ENCODE measurements at places on chromosomes 12 and 14.

DNA sequence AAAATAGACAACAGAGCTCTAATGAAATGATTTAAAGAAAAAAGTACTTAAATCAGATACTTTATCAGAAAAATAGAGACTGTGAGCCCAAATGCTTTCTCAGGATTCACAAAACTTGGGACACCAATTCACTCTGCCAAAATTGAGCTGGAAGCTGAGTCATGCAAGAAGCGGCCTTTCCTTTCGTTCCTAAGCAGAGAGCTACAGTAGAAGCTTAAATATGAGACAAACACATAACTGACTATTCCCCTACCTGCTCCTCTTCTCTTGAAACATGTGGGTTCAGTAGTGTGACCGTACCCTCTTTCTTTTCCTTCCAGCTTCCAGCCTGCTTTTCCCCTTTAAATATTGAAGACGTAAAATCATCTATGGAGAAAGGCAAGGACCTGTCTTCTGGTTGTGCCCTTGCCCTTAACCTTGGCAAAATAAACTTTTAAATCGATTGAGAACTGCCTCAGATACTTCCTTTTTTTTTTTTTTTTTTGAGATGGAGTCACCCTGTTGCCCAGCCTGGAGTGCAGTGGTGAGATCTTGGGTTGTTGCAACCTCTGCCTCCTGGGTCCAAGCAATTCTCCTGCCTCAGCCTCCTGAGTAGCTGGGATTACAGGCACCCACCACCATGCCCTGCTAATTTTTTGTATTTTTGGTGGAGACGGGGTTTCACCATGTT is 4.4 kb upstream of the SDS start:
- no peaks in the 10 kb centered on the region for H3K36me3 ChIP-seq
- H3K27me3 ChIP-seq: no peaks in the 10 kb centered on the region
- no peak overlapping the region for H3K4me3 ChIP-seq

- H3K4me1 ChIP-seq: peaks cover 14% of the 10 kb centered on the region
- no peaks in the 10 kb centered on the region for H3K27me3 ChIP-seq
- H3K4me3 ChIP-seq: peak overlapping the region; percentile 86
- no peaks in the 10 kb centered on the region for H3K36me3 ChIP-seq
- H3K27ac ChIP-seq: peak overlapping the region; percentile 86
- DNase-seq: no peak
Measured at GRCh38 chr12:65277994-65278575, 398 bp upstream of the MSRB3 start.

- H3K27me3 ChIP-seq: no peaks in the 10 kb centered on the region
- no peak overlapping the region for H3K27ac ChIP-seq
- H3K36me3 ChIP-seq: no peaks in the 10 kb centered on the region
- no peak for DNase-seq
Measured at GRCh38 chr12:47021298-47021697, 58.1 kb upstream of the PCED1B start.

DNA sequence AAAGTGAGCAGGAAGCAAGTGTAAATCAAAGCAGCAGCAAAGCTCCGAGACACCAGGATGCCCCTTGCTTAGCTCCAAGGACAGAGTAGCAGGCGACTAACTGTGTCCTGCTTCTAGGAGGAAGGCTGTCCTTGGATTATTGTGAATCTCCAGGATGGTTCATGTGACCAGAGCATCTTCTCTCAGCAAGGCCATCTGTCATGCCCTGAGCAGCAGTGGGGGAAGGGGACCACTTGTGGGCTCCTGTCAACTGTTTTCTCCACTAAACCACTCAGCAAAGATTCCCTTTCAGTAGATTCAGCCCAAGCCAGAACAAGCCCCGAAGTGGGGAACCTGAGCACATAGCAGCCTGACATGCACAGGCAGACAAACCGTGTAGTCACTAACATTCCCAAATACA is 19.4 kb downstream of the MAP3K9 start:
- H3K27me3 ChIP-seq: no peaks in the 10 kb centered on the region
- no peak for DNase-seq
- no peak overlapping the region for H3K27ac ChIP-seq
- no peaks in the 10 kb centered on the region for H3K36me3 ChIP-seq

DNA sequence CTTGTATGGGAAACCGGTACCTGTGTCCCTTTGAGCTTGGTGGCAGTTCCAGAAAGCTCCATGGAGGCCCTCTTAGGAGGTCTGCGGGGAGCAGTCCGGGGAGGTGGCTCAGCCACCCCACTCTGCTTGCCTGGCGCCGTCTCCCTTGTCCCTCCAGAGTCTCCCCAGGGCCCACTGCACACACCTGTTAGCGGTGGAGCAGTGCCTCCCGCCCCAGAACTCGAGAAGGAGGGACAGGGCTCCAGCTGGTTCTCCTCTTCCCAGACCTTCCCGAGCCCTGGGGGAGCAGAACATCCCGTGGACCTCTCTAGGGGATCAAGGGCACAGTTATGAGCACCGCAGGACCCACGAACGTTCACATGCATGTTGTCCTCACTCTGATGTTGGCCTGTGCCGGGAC is 10.8 kb downstream of the ASPG start:
- no peak for DNase-seq
- H3K4me1 ChIP-seq: peaks cover 10% of the 10 kb centered on the region
- no peak overlapping the region for H3K27ac ChIP-seq
- H3K4me3 ChIP-seq: no peak overlapping the region
- H3K27me3 ChIP-seq: peaks cover 21% of the 10 kb centered on the region
- no peaks in the 10 kb centered on the region for H3K36me3 ChIP-seq

DNA sequence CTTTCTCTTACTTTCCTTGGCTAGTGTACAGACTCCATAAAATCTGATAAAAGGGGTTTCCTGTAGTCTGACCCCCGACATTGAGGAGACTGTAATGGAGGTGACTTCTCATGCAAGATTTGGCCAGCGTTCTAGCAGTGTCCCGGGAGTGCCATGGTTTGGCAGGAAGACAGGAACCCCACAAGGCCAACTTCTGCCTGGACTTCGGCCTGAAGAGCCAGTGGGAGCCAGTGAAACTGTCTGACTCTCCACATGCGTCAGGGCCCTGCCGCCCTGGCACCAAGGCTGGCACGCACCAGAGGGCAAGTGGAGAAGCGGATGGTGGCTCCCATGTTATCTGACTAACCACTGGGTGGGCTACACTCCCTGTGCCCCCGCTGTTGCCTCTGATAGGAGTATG is 70.5 kb downstream of the TMEM260 start:
- H3K27me3 ChIP-seq: no peaks in the 10 kb centered on the region
- H3K27ac ChIP-seq: no peak overlapping the region
- no peak for DNase-seq
- no peaks in the 10 kb centered on the region for H3K4me1 ChIP-seq
